ENCODE measurements at places on chromosomes 16 and 17.

DNA sequence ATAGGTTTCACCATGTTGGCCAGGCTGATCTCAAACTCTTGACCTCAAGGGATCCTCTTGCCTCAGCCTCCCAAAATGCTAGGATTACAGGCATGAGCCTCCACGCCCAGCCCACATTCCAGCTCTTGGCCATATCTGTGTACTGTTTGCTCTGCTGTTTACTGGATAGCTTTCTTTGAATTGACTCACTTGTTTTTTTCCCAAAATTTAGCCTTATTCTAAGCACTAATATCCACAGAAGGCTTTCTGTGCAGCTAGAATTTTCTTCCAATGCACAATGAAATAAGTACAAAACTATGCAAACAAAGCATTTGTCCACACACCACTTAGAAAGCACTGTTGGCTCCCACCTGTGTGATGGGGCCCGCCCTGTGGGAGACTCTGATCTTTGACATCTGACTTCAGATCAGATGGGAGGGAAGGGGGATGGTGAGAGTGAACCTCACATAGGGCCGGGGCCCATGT lies 72.2 kb downstream of the CLEC16A start:
- no peak for DNase-seq

DNA sequence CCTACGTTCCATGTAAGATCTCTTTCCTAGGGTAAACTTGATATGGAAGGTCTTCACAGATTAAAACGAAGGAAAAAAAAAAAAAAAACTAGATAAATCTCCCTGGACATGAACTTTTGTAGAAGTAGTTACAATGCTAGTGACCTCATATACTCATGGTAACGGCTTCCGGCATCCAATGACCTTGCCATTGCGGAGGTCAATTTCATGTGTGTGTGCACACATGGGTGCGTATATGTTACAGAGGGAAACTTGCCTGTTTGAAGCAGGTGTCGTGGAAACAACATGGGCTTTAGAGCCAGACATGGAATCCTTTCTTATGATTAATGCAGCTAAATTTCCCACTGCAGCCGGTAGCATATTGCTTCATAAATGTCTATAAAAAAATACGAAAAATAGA lies 435.5 kb downstream of the MAF start:
- DNase-seq = no peak

DNA sequence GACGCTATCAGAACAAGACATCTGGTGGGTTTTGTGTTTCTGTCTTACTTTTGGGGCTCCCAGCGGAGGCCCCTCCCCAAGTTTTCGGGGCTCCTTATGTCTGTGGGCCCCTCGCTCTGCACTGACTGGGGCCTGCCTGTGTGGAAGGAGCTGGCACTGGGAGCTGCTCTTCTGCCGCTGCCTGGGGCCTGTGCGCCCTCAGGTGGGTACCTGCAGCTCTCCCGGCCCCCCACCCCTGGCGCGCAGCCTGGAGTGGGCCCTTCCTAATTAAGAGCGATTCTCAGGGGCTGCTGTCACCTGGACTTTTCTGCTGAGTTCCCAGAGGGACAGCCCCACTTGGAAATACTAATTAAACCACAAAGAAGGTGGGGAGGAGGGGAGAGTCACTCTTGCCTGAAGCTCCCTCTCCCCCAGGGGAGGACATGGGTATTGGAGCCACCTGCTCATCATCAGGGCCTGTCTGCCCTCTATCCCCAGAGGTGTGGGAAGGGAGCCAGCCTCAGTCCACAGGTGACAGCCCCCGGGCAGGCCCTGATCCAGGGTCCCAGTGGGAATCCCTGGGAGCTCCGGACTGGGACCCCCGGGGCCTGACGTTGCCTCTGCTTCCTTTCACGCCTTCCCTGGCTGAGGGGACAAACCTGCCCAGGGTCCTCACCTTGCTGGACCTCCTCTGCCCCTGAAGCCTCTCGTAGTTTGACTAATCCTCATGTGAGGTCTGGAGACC lies 36.5 kb downstream of the GSE1 start:
- peak; percentile 79 for DNase-seq

DNA sequence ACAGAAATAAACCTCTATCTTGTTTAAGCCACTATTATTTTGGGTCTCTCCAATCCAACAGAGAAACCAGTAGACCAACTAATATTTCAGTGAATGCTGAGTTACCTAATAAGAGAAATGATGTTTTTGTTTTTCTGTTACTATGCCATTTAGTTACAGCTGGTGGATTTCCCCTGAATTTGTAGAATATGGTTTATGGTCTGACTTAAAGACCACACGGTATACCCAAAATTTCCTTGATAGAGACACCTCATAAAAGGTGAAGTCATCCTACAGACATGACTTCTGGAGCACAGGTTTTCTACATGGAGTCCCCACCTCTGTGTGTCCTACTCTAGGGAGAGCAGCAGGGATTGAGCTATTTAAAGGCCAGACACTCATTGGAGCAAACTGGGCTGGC lies 13.3 kb downstream of the PIK3R5 start:
- DNase-seq = no peak
